ENCODE measurements at places on chromosomes 13 and 19.
A peak's percentile ranks its signal among the peaks of the same experiment; 100 is the strongest.

- no peak for DNase-seq
Observed at GRCh38 chr13:96871469-96871868, 122.8 kb downstream of the OXGR1 start.

DNA sequence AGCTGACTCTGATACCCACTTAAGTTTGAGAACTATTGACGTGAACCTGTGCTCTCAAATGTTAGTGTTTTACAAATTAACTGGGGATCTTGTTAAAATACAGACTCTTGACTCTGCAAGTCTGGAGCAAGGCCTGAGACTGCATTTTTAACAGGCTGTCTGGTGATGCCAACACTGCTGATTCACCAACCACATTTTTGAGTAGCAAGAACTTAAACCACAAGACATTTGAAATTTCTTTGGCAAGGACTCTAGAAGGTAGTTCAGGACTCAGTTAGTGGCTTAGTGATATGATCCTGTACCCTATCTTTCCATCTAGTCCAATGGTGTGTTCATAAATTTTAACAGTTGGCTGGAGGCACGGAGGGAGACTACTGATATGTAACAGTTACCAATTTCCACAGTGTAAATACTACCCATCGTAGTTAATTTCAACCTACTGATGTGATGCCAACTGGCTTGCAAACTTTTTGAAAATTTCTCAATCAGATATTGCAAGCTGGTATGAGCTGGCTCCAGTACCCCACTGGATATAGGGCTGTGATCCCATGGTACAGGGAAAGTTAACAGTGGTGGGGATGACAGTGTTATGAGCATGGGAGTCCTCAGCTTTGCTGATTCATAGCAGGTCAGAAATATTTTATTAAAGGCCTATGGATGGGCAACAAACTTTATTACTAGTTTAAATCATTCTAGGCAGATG, 255.1 kb downstream of the TBC1D4 start:
- DNase-seq: no peak

DNA sequence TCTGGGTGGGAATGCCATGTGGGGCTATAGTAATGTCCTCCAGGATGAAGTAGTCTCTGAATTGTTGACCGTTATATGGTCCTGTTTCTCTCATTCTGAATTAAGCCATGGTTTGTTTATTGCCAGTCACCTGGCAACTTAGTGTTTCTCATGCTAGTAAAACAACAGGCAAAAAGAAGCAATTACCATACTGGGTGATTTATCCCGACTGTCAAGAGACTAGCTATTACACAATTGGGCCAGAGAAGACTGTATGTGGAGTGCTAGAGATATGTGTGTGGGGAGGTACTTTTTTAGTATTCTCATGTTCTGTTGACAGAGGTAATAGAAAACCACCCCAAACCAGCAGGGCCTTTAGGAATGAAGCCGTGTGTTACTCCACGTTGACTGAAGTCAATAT, 258.2 kb downstream of the TDRD3 start:
- DNase-seq: no peak

DNA sequence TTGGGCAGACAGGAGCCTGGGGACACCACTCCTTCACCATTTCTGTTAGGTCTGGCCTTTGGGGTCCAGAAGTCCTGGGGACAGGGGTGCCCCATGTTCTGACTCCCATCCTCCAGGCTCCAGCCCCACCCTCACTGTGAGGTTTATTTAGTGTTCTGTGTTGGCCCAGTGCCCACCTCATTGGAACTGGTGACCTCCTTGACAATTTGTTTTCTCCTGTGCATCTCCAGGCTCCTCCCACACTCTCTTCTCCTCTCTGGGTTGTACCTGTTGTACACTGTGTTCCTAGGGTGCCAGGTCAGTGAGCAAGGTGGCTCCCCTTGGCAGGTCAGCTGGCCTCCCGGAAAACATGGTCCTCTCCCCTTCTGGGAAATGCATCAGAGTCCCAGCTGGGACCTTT, 110.8 kb downstream of the ZNF536 start:
- no peak for DNase-seq

GRCh38 chr13:99542788-99543406, 41.6 kb downstream of the TM9SF2 start:
- DNase-seq: no peak

DNA sequence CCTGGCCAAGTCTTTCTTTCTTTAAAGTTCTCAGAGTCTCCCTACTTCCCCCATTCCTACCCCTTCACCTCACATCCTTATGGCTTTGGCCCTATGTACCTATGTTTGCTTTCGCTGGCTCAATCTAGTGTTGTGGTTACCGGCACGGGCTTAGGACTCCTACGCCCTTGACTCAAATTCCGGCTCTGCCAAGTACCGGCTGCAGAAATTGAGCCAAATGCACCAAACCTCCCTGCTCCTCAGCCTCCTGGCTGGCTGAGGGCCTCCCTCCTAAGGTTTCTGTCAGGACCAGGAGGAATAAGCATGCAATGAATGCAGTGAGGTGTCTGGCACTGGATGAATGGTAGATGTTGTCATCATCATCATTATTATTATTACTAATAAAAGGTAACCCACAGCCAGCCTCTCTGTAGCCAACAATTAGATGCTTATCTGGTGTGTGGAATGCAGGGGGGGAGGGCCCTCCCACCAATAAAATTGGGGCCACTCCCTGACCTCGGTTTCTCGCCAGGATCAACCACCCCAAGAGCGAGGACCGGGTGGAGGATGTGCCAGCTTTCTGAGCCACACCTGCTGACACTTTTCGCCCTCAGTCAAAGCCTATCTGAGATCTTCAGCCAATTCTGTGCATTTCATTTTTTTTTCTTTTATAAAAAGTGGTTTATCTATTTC, 20.7 kb downstream of the KLK5 start:
- no peak for DNase-seq

GRCh38 chr13:42038661-42039456, 9.6 kb upstream of the DGKH start:
- DNase-seq: no peak

- no peak for DNase-seq
Observed at GRCh38 chr19:30743011-30743410, 370.8 kb downstream of the ZNF536 start.

- DNase-seq: no peak
Observed at GRCh38 chr19:13483215-13483614, 23.1 kb downstream of the CACNA1A start.

DNA sequence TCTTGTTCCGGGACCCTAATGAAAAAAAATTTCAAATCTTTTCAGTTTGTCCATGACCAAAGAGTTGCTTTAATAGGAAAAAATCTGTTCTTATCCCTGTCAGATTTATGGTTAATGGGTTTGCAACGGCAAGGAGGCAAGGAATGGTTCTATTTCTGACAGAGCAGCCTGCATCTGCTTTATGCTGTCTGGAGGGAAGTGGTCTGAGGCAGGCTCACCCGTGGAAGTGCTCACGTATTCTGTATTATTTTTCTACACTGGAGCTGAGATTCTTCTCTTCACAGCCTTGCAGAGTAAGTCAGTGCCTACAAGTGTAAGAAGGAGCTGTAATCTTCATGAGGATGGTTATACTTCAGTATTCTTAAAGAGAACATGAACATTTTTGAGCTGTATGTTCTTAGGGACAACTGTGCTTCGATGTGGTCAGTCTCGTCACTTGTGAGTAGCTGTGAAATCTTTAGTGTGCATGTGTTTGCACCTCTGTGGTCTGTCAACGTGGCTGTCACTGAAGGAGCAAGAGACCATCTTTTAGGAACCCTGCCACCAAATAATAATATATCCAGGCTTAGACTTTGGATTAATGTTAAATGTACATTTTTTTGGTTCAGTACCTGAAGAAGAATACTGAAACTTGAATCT, 114.3 kb downstream of the DNAJC3 start:
- no peak for DNase-seq

GRCh38 chr13:45779901-45780300, 71.7 kb downstream of the SIAH3 start:
- no peak for DNase-seq

- no peak for DNase-seq
Observed at GRCh38 chr13:39675904-39676303, 20.4 kb downstream of the COG6 start.

DNA sequence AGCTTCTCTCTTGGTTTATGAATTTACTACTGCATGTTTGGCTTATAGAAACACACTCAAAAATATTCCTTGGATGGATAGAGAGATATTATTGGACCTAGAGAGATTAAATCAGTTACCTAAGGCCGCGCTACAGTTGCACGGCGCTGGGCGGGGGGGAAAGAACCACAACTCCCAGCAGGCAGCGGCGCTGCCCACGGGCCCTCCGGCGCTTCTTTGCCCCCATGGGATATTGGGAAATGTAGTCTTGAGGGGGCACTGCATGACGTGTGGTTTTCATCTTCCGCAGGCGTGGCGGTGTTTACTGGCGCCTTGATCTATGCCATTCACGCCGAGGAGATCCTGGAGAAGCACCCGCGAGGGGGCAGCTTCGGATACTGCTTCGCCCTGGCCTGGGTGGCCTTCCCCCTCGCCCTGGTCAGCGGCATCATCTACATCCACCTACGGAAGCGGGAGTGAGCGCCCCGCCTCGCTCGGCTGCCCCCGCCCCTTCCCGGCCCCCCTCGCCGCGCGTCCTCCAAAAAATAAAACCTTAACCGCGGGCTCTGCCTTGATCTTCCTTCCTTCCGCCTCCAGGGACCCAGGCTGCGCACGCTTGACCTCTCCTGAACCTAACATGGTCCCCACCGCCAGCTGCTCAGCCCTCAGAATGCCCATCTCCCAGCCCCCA, 4.8 kb downstream of the EMP3 start:
- peak; percentile 92 for DNase-seq

GRCh38 chr13:84139561-84140158, 257.4 kb upstream of the SLITRK1 start:
- DNase-seq: no peak

- DNase-seq: no peak
Observed at GRCh38 chr19:11239377-11240000, at the start of gene ANGPTL8. Gene ANGPTL8, plus strand, starts transcription at chr19:11239619. Its CDS starts 19 bp downstream, at chr19:11239638.

DNA sequence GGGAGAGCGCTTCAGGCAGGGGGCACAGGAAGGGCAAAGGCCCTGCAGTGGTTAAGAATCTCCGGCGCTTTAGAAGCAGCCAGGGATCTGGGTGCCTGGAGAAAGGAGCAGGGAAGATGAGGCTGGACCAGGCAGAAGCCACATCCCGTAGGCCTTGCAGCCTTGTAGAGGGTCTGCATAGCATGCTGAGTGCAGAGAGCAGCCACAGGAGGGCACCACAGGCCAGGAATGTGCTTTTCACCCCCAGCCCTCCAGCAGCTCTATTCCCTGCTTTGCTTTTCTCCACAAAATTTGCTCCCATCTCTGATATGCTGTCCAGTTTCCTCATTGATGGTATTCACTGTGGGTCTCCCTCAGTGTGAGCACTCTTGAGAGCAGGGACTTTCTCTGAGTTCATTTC, 5.7 kb downstream of the WDR62 start:
- DNase-seq: peak; percentile 49

- no peak for DNase-seq
Observed at GRCh38 chr13:53743906-53744305, 715.3 kb downstream of the OLFM4 start.

DNA sequence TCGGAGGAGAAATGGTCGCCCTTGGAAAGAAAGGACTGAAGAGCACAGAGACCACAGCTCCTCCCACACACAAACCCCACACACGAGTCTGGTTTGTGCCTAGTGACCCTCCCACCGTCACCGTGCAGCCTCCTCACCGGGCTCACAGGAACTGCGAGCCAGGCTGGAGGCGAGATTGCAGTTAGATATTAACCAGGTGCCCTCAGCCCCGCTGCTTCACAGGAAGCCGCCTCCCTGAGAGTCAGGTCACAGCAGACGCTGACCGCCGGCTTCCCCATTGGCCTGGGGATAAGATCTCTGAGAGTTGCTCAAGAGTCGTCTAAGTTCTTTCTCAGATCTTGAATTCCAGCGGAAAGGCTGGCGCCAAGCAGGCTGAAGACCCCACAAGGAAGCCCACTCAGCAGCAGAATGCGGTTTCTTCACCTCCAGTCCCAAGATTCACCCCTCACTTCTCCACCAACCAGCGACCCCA, 870 bp downstream of the ZNF44 start:
- peak; percentile 74 for DNase-seq

GRCh38 chr13:33490461-33491327, 205.1 kb upstream of the STARD13 start:
- peak; percentile 86 for DNase-seq

- DNase-seq: peak; percentile 76
Observed at GRCh38 chr19:51001515-51001914, at the start of gene KLK8. Gene KLK8, minus strand, starts transcription at chr19:51001604. Its CDS starts 437 bp downstream, at chr19:51001167.

GRCh38 chr19:55406826-55407549, 600 bp downstream of the UBE2S start:
- no peak for DNase-seq

- DNase-seq: no peak
Observed at GRCh38 chr13:29448174-29448573, 147.3 kb downstream of the SLC7A1 start.

- DNase-seq: no peak
Observed at GRCh38 chr13:27125357-27126282, 46.0 kb downstream of the USP12 start.

- no peak for DNase-seq
Observed at GRCh38 chr13:34698945-34699344, 243.1 kb upstream of the NBEA start.

- DNase-seq: no peak
Observed at GRCh38 chr13:39982745-39983144, 327.3 kb downstream of the COG6 start.

DNA sequence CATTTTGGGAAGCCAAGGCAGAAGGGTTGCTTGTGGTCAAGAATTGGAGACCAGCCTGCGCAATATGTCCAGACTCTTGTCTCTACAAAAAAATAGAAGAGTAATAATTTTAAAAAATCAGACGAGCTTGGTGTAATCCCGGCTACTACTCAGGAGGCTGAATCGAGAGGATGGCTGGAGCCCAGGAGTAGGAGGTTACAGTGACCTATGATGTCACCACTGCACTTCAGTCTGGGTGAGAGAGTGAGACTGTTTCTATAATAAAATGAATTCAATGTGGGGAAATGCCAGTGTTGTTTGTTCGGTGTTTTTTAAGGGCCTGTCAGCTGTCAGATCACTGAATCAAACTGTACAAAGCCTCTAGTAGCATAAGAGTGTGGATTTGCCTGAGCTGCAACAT, 1.2 kb upstream of the FBXL3 start:
- DNase-seq: no peak

DNA sequence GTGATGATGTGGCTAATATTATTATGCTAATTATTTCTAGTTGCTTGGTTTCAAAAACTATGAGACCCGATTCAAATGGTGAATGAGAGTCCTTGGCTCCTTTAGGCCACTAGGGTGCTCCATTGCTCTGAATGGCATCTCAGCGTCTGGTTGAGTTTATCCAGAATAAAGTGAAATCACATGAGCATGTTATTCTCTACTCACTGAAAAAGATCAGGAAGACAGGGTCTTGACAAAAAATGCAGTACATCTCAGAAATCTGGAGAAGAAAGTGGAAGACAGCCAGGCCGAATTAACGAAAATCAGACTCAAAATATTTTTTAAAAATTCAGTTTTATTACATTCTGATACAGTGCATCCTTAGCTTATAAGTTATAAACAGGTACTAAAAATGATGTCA, 516.2 kb downstream of the MYO16 start:
- no peak for DNase-seq

DNA sequence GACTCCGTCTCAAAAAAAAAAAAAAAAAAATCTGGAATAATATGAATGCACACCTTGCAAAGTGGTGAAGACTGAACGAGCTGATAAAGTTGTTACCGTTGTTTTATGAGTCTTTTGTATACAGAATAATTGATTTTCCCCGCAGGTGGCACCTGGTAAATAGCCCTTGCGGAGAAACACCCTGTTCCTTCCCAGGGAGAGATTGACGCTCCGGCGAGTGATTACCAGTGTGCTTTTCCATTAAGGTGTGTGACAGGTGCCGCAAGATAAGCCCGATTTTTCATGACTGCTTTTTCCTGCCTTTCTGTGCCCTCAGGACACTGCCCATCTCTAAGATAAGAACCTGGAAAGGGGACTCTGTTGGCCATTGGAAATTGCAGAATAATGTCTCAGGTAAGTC, 943 bp downstream of the ZNF302 start:
- DNase-seq: no peak

GRCh38 chr13:111623208-111623607, 302.8 kb downstream of the TEX29 start:
- DNase-seq: peak; percentile 37

All from H9 (cell line).